ENCODE measurements at places on chromosomes 16 and 17.

GRCh38 chr16:81994485-81994884 is 16.8 kb downstream of the SDR42E1 start:
- DNase-seq, result no peak

DNA sequence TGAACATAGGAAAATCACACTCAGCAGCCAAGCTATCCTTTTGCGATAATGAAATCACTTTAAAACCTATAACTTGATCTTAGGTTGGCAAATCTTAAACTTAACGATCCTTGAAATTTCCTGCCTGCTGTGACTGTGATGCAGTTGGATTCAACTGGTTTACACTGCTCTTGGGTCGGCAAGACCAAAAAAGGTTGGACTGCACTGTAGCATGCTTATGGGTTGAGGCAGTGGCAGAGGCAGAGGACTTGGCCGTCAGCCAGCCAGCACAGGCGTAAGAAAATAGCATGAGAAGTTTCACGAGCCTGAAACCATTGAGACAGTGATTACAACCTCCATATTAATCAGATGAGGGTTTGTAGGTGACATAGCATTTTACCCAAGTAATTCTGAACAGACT is 21.4 kb downstream of the WSB1 start:
- peak; percentile 67 for DNase-seq

GRCh38 chr16:14202697-14203096 is 131.6 kb downstream of the MRTFB start:
- DNase-seq, result peak; percentile 55

DNA sequence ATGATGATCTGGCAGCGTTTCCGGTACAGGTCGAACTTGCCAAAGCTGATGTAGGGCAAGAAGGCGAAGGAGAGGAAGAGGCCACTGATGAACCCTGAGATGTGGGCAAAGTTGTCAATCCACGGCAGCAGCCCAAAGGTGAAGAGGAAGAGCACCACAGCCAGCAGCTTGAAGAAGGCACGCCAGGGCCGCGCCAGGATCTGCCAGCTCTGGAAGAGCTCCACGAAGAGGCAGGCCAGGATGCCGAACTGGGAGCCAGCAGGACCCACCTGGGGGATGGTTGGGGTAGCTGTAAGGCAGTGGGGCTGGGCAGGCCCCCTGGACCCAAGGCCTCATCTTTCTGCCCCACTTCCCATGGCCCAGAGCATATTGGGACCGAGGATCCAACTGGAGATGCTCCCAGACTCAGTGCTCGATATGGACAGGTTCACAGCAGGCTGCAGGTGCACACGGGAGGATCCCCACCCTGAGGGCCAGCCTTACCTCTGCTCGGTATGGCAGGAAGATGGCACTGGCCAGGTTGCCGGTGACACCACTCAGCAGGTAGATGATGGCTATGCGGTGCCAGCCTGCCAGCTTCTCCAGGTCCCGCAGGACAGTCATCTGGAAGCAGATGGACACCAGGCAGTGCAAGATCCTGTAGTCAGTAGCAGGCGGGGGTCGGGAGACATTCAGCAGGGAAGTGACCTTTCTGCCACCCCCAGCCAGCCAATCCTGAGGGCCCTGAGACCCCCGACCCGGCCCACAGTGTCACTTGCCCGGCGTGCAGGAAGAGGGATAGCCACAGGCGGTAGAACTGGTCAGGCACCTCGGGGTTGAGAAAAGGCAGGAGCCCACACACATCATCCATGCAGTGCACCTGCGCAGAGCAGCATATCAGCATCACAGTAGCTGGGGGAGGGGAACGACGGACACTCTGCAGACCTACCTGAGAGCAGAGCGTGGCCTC is 5.1 kb downstream of the SNRNP25 start:
- no peak for DNase-seq

DNA sequence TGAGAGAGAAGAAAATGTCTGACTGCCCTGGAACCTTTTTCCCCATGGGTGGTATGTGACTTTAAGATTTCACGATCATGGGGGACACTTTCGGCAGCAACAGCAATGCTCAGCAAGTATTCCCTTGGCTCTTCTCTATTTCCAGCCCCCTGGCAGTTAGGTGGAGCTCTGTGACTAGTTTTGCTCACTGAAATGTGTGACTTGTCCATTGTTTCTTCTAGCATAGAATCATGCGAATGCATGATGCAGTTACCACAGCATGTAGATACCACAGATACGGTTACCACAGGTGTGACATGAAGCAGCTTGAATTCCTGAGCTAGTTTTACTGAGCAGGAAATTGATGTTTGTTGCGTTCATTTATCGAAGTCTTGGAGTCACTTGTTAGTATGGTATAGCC is 1034.5 kb upstream of the EEF2KMT start:
- DNase-seq, result no peak
